ENCODE measurements at places on chromosomes 12 and 14. TPM values are rescaled to one million over a fixed set of nuclear protein-coding genes. Genes with fewer than 3 reads are reported as not detected.

PLEKHD1 gene
- total RNA-seq, result under 0.01 TPM

CCDC77 gene
- total RNA-seq, result 6.9 TPM

GRCh38 chr12:110578694-110579534, 4.2 kb downstream of the PPTC7 start:
- DNase-seq, result no peak

- no peak for DNase-seq
Observed at GRCh38 chr14:24705840-24706239, 71.8 kb upstream of the GZMB start.
